Caco-2 (cell line): ENCODE measurements at places on chromosomes 5 and 9. TPM values are rescaled to one million over a fixed set of nuclear protein-coding genes. Genes with fewer than 3 reads are reported as not detected.

Gene SPATA31A3
- not detected in 2 replicates for total RNA-seq

Gene TMEFF1
- 2.7 and 4.2 TPM in 2 replicates for total RNA-seq

Gene CDH18
- 0.32 and 0.86 TPM in 2 replicates for total RNA-seq

Gene AUH
- total RNA-seq: 10.3 TPM in 2 replicates

Gene TOPORS
- total RNA-seq: 13.9 and 14.6 TPM in 2 replicates

Gene LRRC70
- total RNA-seq: 0.56 and 0.68 TPM in 2 replicates

Gene PPP3R2
- total RNA-seq: not detected in 2 replicates

Gene DEPDC1B
- total RNA-seq: 44.9 and 46.7 TPM in 2 replicates

Gene CCDC152
- total RNA-seq: not detected in 2 replicates

Gene ACTBL2
- total RNA-seq: not detected in 2 replicates

Gene ADAMTS16
- total RNA-seq: 0.11 TPM in 1 of 2 replicates, not detected in the other

Gene C5orf63
- 7.6 and 10.5 TPM in 2 replicates for total RNA-seq

Gene RASGEF1C
- total RNA-seq: not detected in 2 replicates
